ENCODE measurements at places on chromosomes 1 and 21.

- DNase-seq, result no peak
Observed at GRCh38 chr1:29197590-29197924, 15.9 kb upstream of the SRSF4 start.

DNA sequence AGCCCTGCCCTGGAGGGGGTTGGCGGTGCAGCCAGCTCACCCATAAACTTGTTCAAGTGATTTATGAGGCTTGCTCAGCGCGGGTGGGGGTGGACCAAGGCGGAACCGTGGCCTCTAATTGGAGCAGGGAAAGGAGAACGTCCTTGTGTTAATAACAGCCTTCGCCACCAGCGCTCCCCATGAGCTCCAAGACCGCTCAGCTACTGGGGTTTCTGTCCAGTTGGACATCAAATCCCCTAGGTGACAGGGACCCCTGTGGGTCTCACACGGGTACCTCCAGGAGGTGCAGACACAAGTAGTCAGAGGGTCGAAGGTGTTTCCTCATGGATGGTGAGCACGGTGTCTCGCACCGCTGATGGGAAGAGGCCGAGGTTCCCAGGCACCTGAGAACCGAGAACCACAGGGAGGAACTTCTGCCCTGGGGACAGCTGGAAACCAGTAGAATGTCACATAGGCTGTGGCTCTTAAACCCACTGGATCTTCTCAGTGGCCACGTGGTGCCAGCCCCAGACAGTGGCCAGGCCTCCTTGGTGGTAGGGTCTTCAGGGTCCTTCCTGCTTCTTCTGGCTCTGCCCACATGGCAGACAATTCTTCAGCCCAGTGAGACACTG lies 3.7 kb upstream of the ACTRT2 start:
- DNase-seq, result no peak

GRCh38 chr1:231162297-231162969 lies 575 bp downstream of the TRIM67 start:
- DNase-seq, result no peak

DNA sequence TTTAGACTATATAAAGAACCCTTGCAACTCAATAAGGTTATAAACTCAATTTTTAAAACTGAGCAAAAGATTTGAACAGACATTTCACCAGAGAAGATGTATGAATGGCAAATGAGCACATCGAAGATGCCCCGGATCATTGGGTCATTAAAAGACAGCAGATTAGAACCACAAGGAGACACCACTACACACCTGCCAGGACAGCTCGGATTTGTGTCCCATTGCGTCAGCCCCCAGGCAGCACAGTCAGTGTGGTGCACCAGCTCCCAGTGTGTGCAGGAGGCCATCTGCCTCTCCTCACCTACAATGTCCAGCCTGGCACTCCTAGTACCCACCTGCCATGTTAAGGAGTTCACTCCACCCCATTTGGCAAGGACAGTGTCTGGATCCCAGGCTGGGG lies 61.1 kb upstream of the LRP8 start:
- DNase-seq, result no peak

- no peak for DNase-seq
Observed at GRCh38 chr1:2984399-2985061, 36.7 kb upstream of the ACTRT2 start.

DNA sequence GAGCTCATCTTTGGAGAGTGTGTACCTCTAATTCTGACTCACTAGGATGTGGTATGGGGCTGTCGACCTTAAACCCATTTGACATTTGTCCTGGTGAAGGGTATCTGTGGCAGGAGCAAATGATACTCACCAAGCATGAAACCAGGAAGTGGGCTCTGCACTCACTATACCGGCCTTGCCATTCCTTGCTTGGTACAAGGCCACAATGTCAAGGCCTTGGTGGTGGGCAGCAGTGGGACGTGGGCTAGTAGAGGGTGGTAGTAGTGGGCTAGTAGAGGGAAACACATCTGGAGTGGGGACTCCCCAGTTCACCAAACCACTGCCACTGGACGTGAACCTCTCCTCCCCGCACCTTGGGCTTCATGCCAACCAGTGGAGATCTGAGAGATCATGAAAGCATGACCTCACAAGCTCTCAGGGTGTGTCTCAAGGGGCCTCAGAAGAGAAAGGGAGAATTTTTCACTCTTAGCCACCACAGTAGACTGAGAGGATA lies 11.5 kb downstream of the TNFSF4 start:
- no peak for DNase-seq

DNA sequence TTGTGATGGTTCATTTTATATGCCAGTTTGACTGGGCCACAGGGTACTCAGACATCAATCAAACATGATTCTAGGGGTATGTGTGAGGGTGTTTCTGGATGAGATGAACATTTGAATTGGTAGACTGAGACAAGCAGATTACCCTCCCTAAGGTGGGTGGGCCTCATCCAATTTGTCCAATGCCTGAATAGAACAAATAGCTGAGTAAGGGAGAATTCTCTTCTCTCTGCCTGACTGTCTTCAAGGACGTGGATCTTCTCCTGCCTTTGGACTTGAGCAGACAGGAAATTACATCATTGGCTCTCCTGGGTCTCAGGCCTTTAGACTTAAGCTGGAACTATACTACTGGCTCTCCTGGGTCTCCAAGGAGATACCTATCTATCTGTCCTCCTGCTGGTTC lies 64.4 kb downstream of the SUSD4 start:
- no peak for DNase-seq

DNA sequence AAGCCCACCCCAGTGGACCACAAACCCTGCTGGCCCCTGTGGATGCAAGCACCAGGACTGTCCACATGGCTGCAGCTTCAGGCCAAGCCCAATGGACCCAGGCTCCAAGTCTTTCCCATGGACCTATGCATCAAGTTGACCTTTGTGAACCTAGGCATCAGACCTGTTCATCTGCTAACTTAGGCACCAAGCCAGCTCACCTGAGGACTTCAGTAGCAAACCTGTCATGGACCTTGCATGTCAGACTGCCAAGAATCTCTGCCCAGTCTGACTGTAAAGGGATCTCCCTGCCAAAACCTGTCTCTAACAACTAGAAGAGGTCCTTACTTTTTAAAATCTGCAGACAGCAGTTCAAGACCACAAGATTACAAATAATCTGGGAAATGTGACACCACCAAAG lies 37.8 kb downstream of the FMO3 start:
- DNase-seq, result no peak

- DNase-seq, result no peak
Observed at GRCh38 chr1:178051071-178051470, 42.8 kb upstream of the RASAL2 start.

DNA sequence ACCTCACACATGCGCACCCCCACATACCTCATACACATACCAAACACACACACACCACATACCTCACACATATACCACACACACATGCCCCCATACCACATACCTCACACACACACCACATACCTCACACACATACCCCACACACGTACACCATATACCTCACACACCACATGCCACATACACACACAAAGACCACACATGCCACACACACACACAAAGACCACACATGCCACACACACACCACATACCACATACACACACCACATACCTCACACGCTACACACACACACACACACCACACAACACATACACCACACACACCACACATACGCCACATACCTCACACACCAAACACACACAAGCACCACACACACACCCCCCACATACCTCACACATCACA lies 30.0 kb downstream of the HIVEP3 start:
- no peak for DNase-seq

DNA sequence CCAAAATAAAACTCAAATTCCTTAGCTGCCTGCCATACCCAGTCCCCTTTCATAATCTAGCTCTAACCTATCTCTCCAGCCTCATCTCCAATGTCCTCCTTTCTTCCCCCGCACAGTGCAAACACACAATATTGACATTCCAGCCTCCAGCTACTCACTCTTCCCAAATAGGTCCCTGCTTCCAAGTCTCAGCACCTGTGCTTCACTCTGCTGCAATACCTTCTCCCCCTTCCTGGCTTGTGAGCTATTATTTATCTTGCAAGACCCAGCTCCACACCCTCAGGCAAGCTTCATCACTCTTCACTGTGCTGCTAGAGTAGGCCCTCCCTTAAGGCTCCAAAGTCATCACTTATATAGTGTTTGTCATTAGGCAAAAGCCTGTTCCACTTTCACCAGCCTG lies 9.7 kb downstream of the PLPP3 start:
- DNase-seq, result no peak

GRCh38 chr1:182444497-182444896 lies 5.4 kb upstream of the RGSL1 start:
- DNase-seq, result no peak

GRCh38 chr1:14914351-14914988 lies 239.1 kb upstream of the TMEM51 start:
- DNase-seq, result no peak

DNA sequence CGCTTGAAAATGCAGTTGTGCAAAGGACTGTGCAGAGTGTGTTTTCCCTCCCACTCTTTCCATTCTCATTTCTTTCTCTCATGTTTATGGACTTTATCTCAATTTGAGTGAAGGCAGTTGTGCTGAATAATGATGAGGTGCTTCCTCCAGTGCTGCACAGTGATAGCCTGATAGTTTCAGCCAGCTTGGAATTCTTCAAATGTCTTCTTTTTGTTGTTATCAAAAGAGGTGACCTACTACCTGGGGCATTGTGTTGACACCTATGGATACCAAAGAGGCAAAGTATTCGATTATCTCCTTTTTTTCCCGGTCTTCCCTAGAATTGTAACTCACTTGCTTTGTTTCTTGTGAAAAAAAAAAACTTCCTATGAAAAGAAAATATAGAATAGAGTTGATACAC lies 132.6 kb upstream of the ESRRG start:
- no peak for DNase-seq

- DNase-seq, result no peak
Observed at GRCh38 chr1:154717528-154717924, 109.5 kb upstream of the ADAR start.

- no peak for DNase-seq
Observed at GRCh38 chr1:171563675-171564074, 58.4 kb upstream of the MYOCOS start.

DNA sequence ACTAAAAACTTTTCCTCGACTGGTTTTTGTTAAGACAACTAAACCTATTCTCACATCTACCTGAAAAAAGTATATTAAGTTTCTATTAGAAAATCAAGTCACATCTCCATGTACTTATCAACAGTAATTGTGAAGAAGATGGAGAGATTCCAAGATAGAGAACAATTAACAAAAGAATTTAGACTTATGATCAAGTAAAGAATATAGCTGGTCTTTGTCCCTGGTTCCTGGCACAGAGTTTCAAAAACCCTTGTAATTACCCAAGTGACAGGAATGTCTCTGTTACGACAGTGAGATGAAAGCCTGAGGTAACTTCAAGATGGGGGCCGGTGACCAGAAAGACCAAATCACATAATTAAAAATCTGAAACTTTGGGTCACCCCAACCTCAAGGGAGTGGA lies 91.6 kb downstream of the ASH1L start:
- DNase-seq, result no peak

DNA sequence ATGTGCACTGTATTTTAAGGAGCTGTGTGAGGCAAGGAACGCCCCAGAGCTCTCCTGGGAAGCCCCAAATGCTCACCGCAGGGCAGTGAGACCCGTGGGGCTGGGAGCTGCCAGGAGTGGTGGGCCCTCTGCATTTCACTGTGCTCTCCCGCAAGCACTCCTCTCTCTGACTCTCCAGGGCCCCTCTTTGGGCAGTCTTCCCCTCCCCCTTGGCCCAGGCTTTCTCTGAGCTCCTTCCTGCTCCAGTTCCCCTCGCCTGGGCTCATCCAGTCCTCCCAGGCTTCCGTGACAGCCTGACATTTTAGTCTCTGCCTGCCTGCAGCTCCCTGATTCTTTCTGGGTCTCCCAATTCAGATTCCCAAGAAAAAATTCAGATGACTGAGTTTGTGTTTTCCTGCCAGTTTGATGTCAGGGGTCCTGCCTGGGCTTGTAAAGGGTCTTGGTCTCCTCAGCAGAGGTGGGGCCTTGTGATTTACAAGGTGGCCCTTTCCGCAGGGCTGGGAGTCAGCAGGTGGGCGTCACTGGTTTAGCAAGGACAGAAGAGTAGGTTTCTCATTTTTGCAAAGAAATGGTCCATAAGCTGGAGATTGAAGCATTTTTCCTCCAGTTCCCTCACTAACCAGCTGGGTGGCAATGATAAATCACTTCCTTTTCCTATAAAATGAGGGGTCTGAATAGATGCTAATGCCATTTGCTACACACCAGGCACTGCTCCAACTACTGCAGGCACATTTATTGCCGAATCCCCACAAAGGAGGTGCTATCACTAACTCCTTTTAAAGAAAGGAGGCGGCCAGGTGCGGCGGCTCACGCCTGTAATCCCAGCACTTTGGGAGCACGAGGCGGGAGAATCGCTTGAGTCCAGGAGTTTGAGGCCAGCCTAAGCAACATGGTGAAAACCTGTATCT lies 1.9 kb upstream of the CA6 start:
- no peak for DNase-seq

GRCh38 chr1:36529769-36530260 lies 47.1 kb upstream of the CSF3R start:
- no peak for DNase-seq

DNA sequence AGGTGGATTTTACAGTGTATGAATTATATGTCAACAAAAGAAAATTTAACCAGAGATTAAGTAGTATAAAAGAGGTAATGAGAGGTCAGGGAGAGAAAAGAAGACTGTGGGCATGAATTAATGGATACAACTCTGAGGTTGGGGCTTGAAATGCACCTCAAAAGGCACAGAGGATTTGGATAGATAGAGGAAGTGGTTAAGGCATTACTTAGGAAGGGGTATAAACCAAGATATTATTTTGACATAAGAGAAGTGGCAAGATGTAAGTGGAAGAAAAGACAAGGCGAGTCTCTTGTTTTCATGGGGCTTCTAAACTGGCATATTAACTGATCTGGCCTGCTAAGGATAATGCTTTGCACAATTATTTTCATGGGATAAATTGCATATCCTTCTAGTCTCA lies 34.1 kb downstream of the RAP1A start:
- DNase-seq, result no peak

GRCh38 chr1:153616917-153617311 lies 789 bp upstream of the S100A14 start:
- DNase-seq, result no peak

- no peak for DNase-seq
Observed at GRCh38 chr1:57844382-57844980, 420.6 kb upstream of the DAB1 start.

- DNase-seq, result no peak
Observed at GRCh38 chr1:30761381-30762151, 4.0 kb upstream of the LAPTM5 start.

GRCh38 chr1:61081686-61082310 lies 563 bp upstream of the NFIA start:
- DNase-seq, result peak; percentile 41

DNA sequence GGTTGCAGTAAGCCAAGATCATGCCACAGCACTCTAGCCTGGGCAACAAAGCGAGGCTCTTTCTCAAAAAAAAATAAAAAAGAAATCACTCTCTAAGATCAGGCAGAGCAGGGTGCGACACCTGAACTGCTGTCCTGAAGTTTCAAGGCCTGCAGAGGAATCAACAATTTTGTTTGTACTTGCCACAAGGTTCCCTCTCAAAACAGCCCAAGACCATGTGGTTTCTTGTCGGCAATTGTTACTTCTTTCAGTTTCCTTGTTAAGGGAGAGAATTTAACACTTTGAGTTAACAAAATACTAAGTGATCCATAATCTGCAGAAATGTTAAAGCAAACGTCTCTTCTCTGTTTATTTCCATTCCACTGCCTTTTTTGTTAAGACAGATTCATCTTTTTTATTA lies 36.5 kb downstream of the MACO1 start:
- no peak for DNase-seq

- DNase-seq, result no peak
Observed at GRCh38 chr1:38716229-38716628, 143.3 kb downstream of the RRAGC start.
